ENCODE measurements at places on chromosomes 13 and 19. TPM values are rescaled to one million over a fixed set of nuclear protein-coding genes. Genes with fewer than 3 reads are reported as not detected.

- peak; percentile 19 for DNase-seq
Measured at GRCh38 chr19:41706741-41707501, 1.5 kb upstream of the CEACAM5 start.

GRCh38 chr19:10872546-10873107, 1.3 kb downstream of the CARM1 start:
- no peak for DNase-seq

DNA sequence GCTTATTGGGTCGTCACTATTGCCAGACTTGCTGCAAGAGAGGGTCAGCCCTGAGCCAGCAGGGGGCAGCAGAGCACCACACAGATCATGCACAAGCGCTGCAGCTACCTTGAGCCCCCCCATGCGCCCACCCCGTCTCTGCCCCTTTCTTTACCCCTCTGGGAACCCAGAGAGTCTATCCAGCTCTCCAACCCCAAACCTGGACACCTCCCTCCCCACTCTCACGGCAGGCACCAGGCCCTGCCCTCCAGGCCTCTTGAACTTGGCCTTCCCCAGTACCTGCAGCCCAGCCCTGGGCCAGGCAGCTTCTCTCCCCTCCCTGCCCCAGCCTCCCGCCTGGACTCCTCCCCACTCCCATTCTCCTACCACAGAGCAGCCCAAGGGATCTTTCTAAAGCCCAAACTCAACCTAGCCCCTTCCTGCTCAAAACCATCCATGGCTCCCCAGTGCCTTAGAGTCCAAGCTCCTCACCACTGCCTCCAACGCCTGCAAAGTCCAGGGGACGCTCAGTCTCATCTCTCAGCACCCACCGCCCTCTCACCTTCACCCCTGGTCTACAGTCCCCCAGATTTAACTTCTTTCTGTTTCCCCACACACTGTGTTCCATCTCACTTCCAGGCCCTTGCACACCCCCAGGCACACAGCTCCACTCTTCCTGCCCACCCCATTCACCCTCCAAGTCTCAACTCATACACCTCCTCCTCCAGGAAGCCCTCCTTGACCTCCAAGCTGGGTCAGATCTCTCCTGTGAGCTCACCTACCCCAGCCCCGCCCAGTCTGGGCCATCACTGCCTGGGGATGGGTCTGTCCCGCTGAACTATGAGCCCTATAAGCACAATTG, 9.4 kb upstream of the CEACAM16 start:
- DNase-seq, result peak; percentile 86

GRCh38 chr19:17332677-17333581, 1.7 kb downstream of the ANO8 start:
- no peak for DNase-seq

DNA sequence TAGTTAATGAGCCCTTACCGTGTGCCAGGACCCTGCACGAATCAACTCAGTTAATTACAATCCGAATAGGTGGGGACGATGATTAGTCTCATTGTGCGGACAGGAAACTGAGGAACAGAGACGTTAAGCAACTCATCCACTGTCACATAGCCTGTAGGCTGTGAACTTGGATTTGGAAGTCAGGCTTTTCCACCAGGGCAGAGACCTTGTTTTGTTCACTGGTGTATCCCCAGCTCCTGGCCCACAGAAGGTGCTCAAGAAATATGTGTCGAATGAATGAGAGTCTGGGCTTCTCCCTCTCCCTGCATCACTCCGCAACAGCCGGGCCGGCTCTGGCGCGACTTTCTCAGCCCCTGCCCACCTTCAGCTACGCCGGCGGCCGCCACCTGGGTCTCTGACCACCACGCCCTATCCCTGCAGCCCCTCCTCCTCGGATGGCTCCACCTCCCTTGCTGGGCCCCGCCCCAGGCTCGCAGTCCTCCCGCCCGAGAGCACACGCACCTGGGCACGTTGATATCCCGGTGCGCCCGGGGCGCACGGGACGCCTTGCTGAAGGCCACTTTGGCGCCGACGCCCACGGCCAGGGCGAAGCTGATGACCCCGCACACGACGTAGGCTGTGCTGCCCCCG, 1.3 kb downstream of the SHISA7 start:
- no peak for DNase-seq

DNA sequence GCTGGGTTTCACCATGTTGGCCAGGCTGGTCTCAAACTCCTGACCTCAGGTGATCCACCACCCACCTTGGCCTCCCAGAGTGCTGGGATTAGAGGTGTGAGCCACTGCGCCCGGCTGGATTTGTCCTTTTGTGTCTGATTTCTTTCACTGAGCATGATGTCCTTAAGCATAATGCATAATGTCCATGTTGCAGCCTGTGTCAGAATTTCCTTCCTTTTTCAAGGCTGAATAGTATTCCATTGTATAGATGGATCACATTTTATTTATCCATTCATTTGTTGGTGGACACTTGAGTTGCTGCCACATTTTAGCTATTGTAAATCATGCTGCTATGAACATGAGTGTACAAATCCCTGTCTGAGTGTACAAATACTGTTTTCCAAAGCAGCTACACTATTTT, 25.5 kb downstream of the RFX2 start:
- DNase-seq, result no peak

DNA sequence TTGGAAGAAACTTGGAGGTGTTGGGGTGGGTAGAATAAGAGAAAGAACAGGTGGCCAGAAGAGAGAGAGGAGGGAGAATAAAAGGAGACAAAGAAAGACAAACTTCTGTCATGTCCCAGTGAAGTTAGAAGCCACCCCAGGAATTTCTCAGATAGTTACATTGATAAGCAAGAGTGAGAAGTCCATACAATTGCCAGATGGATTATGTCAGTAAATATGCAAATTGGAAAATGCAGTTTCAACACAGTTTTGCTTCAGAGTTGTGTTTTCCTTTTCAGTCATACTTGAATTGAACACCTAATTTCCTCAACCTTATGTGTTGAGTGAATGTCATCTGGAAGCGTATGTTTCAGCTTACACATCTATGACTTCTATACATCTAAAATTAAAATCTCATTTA, 139.2 kb downstream of the RXFP2 start:
- DNase-seq, result no peak

- DNase-seq, result no peak
Measured at GRCh38 chr13:112638157-112638750, 50.3 kb upstream of the TUBGCP3 start.

DNA sequence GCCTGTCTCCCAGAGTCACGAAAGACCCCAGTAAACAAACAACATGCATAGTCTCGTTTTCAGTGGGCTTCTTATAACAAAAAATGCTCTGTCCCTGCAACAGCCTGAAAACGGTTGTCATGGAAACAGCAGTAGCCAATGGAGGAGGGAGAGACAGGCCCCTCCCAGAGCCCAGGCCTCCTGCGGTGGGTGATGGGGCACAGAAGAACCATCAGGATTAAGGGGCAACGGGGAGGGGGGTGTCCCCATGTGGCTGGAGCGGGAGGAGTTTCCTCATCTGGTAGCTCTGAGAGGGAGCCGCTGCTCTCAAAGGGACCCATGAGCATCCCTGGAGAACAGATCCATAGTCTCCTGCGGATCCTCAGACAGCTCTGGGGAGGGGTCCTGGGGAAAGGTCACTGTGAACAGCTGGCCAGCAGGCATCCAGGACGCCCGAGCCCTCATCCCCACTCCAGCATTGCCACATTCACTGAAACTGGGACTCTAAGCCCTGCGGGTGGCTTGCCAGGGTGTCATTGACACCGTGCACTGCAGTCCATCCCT, 37.5 kb upstream of the PNMA8B start:
- peak; percentile 34 for DNase-seq

GRCh38 chr19:42270346-42271044, 1.4 kb downstream of the CIC start:
- peak; percentile 48 for DNase-seq

GRCh38 chr13:97321616-97322321, 99.6 kb downstream of the MBNL2 start:
- no peak for DNase-seq

- DNase-seq, result no peak
Measured at GRCh38 chr13:20193162-20193906, 596 bp upstream of the GJB2 start.

DNA sequence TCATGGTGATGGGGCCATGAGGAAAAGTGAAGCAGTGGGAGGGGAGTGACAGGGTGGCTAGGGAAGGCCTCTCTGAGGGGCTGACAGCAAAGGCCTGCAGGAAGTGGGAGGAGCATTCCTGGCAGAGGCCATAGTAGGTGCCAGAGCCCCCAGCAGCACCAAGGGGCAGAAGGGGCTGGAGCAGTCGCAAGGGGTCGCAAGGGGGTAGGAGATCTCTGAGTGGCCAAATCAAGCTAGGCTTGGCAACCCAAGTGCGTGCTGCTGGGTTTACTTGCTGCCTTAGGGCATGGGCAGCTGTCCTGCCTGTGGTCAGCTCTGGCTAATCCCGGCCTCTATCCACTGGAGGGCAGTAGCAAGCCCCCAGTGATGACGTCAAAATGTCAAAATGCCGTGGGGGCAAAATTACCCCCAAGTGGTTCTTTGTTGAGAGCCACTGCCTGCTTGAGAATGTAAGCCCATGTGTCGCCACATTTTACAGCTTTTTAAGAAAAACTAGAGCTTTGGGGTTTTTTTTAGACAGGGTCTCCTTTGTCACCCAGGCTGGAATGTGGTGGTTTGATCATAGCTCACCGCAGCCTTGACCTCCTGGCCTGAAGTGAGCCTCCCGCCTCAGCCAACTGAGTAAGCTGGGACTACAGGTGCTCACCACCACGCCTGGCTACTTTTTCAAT, 11.8 kb downstream of the CCDC97 start:
- peak; percentile 56 for DNase-seq

The TNNT1 gene
- 338 TPM for total RNA-seq

The ZNF285 gene
- total RNA-seq, result 6.6 TPM

GRCh38 chr13:74200081-74200480, 65.9 kb upstream of the KLF12 start:
- no peak for DNase-seq

DNA sequence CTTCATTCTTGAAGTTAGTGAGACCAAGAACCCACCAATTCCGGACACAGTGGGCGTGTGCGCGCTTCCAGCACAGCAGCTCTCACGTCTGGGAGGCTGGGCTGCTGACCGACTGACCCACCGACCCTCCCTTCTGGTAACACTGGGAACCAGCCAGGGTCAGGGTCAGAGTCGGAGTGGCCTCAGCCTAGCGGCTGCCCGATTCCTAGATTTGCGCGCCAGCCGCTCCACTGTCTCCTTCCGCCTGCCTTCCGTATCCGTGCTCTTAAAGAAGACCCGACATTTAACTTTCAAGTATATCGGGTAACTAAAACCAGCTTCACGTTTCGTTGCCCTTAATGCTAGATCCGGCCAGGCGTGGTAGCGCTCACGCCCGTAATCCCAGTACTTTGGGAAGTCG, 41.1 kb downstream of the SERP2 start:
- no peak for DNase-seq

DNA sequence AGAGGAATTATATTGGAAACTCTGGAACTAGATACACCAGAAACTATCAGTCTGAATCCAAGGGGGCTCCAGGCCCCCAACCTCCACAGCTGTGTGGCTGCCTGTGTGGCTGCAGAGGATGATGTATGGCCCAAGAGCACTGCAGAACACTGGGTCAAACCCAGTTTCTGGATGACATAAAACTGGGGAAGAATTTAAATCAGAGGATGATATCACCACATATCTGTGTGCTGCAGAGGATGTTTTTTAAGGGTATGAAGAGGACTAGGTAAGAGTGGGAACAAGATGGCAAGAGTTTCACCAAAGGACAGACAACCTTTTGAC, 226.4 kb downstream of the SUCLA2 start:
- no peak for DNase-seq

DNA sequence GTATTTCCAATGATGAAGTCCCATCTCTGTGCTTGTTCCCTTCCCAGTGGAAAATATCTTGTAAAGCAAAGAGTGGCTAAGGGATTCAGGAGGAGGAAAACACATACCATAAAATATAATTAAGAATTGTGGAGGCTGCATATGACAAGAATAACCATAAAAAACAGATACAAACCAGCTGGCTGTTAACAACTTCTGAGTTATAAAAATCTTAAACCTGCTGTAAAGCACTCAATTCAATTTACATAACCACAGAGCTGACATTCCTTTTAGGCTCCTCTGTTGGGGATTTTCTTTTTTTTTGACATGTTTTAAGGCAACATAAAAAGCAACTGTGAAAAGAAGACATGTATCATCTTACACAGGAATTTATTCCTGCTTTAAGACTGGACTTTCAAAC, 207.6 kb downstream of the DACH1 start:
- DNase-seq, result peak; percentile 4

DNA sequence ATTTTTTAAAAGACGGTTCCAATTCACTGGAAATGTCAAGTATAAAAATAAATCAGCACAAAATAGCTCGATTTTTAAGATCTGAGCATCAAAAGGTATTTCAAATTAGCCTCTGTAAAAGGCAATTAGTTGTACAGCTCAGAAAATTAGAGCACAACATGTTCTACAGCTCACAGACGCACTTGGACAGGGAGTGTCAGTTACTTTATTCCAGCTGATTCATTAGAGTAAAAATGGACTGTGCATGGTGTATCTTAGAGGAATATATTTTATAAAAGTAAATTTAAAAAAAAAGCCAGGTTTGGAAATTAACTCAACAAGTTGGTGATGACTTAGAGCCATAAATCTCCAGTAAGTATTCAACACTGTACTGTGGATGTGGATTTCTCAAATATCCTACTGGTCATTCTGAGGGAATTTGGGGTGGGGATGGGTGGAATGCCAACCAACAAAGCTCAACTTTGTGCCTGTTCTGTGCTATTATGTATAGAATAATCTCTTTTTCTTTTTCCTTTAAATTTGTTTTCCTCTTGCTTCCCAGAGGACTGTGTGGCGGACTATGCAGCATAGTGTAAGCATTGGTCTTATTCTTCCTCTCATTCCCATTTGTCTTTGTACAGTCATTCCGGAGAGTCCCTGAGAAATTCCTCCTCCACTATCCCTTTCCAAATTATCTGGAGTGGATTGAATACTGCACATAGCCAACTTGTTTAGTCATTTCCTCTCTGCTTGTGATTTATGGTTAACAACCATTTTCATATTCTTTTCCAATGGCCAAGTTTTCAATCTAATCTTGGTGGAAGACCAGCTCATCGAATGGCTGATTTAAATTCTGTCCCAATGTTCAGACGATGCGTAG, 169.3 kb downstream of the DCT start:
- no peak for DNase-seq

- no peak for DNase-seq
Measured at GRCh38 chr19:33400856-33401682, 27.6 kb downstream of the CEBPG start.

The ZNF628 gene
- 4.4 TPM for total RNA-seq

The LSR gene
- 26.5 TPM for total RNA-seq

GRCh38 chr13:81089371-81090157, 748.6 kb upstream of the SPRY2 start:
- peak; percentile 44 for DNase-seq

DNA sequence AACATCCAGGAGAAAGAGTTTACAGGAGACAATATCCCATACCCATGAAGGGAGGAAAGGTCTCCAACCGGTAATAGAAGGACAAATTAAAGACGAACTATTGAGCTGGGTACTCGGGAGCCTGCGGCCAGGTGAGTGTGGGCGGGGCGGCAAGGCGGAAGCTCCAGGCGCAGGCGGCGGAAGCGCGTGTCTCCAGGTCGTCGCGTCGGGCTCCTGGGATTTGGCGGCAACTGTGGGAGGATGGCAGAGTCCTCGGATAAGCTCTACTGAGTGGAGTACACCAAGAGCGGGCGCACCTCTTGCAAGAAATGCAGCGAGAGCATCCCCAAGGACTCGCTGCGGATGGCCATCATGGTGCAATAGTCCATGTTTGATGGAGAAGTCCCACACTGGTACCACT, 21.6 kb upstream of the ANKRD10 start:
- DNase-seq, result no peak

The TNNI3 gene
- total RNA-seq, result 1.7 TPM
